Keratinocyte (primary cell): ENCODE measurements at places on chromosomes 16 and 17.
A peak's percentile ranks its signal among the peaks of the same experiment; 100 is the strongest.

DNA sequence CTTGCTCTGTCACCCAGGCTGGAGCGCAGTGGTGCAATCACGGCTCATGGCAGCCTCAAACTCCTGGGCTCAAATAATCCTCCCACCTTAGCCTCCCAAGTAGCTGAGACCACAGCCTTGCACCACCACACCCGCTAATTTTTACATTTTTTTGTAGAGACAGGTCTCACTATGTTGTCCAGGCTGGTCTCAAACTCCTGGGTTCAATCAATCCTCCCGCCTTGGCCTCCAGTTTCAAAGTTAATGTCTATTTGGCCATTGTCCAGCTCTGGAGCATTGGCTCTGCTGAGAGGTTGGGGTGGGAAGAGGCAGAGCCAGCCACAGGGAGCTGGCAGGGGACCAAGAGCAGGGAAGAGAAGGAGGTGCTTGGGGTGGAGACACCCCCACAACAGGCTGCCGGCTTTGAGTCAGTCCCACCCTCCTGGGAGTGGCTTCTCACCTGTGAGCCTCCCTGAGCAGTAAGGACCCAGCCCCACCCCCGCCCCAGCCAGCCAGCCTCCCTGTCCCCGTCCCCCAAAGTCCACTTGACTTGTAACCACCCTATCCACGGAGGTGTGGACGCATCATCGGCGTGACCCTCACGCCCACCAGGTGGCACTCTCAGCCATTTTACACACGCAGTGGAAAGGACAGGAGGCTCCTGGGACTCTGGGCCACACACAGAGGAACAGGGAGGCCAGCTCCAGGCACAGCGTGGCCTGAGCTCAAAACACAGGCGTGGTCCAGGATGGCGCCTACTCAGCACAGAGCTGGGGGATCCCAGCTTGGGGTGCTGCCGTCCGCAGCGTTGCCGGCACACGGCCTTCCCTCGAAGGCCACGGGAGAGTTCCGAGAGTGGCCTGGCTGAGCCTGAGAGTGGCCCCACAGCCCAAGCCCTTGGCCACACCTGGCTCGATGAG is 22.8 kb upstream of the PVALEF start:
- H3K27ac ChIP-seq, result no peak overlapping the region
- no peaks in the 10 kb centered on the region for H3K36me3 ChIP-seq
- H3K4me3 ChIP-seq, result no peak overlapping the region
- no peaks in the 10 kb centered on the region for H3K4me1 ChIP-seq
- peak; percentile 33 for DNase-seq

DNA sequence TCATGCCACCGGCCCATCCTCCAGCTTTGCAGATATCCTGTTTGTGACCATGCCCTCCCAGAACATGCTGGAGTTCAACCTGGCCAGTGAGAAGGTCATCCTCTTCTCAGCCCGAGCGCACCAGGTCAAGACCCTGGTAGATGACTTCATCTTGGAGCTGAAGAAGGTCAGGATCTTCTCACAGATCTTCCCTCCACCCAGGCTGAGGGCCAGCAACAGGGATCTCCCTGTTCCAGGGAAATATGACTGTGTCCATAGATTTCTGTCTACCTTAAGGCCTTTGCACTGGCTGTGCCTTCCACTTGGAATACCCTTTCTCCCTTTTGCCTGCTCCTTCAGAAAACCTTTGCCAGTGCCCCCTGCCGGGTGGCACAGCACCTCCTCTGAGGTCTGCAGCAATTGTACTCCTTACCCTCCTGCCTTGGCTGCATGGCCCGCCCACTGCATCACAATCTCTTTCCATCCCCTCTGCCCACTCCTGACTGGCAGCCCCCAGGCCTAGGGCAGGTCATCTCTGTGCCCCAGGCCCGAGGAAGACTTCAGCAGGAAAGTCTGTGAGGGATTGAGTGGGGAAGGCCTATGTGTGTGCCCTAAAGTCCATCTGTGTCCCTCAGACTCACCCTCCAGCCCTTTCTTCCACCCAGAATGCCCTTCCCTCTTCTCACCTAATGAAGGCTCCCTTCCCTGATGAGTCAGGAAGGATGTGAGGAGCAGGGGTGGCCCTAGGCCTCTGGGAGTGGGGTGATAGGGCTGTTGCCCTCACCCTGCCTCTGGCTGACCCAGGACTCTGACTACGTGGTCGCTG is 27.3 kb upstream of the ALKBH5 start:
- H3K4me3 ChIP-seq, result no peak overlapping the region
- H3K27me3 ChIP-seq, result no peaks in the 10 kb centered on the region
- H3K36me3 ChIP-seq, result no peaks in the 10 kb centered on the region
- no peak overlapping the region for H3K27ac ChIP-seq
- no peak for DNase-seq
- H3K4me1 ChIP-seq, result peaks cover 9% of the 10 kb centered on the region

GRCh38 chr17:44400226-44400847 is 10.9 kb upstream of the ITGA2B start:
- H3K27me3 ChIP-seq, result no peaks in the 10 kb centered on the region
- no peak overlapping the region for H3K27ac ChIP-seq
- no peak overlapping the region for H3K4me3 ChIP-seq

GRCh38 chr16:17173281-17173680 is 297.5 kb downstream of the XYLT1 start:
- no peaks in the 10 kb centered on the region for H3K27me3 ChIP-seq
- no peak overlapping the region for H3K27ac ChIP-seq
- H3K4me1 ChIP-seq, result peaks cover 27% of the 10 kb centered on the region
- no peak for DNase-seq

- H3K27me3 ChIP-seq, result no peaks in the 10 kb centered on the region
- H3K36me3 ChIP-seq, result no peaks in the 10 kb centered on the region
- peak overlapping the region; percentile 69 for H3K27ac ChIP-seq
- H3K4me3 ChIP-seq, result no peak overlapping the region
- no peak for DNase-seq
Observed at GRCh38 chr16:57000271-57001025, 11.1 kb downstream of the NLRC5 start.

GRCh38 chr17:18379246-18380146 is 1.9 kb downstream of the EVPLL start:
- H3K4me1 ChIP-seq, result peaks cover 19% of the 10 kb centered on the region
- DNase-seq, result no peak
- H3K27me3 ChIP-seq, result peaks cover 24% of the 10 kb centered on the region
- no peaks in the 10 kb centered on the region for H3K36me3 ChIP-seq
- H3K4me3 ChIP-seq, result no peak overlapping the region

DNA sequence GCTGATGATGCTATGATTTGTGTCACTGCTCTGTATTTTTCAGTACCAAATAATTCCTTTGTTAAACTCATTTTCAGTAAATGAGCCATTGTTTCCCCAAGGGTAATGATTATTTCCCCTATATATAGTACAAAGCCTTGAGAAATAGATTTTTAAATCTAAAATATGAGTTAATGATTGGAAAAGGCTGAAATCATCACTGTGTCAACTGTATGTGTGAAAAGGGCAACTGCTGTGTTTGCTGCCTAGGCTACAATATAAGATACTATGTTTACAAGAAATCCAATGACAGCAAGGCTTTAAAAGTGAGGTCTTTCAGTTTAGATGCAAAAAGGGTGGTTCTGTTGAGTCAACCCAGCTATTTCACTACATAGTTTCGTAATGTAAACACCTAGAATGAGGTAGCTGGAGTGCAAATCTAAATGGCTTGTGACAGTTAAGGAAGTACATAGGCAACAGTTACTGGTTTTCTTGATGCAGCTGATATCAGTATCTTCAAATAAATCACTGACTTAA is 15.3 kb downstream of the NLK start:
- H3K4me1 ChIP-seq, result no peaks in the 10 kb centered on the region
- H3K4me3 ChIP-seq, result no peak overlapping the region
- H3K27me3 ChIP-seq, result no peaks in the 10 kb centered on the region
- H3K27ac ChIP-seq, result no peak overlapping the region
- DNase-seq, result no peak

DNA sequence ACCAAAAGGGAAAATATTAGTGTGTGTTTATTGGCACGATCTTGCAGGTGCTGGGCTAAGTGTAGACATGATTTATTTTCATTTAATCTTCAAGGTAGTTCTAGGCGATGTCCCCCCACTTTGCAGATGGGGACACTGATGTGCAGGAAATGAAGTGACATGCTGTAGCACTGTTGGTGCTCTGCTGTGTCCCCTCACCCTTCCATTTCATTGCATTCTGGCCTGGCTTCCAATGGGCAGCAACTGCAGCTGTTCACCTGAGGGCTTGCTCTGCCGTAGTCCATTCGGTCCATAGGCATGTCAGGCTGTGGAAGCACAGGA is 123.9 kb downstream of the PRKCB start:
- no peaks in the 10 kb centered on the region for H3K36me3 ChIP-seq
- H3K27me3 ChIP-seq, result no peaks in the 10 kb centered on the region
- H3K4me3 ChIP-seq, result no peak overlapping the region
- H3K4me1 ChIP-seq, result no peaks in the 10 kb centered on the region

- H3K36me3 ChIP-seq, result no peaks in the 10 kb centered on the region
- no peaks in the 10 kb centered on the region for H3K27me3 ChIP-seq
- no peak overlapping the region for H3K27ac ChIP-seq
- no peak overlapping the region for H3K4me3 ChIP-seq
- DNase-seq, result no peak
- no peaks in the 10 kb centered on the region for H3K4me1 ChIP-seq
Observed at GRCh38 chr17:42639525-42640113, 19.5 kb upstream of the TUBG2 start.

GRCh38 chr16:81737885-81738536 is 41.1 kb upstream of the PLCG2 start:
- no peak overlapping the region for H3K4me3 ChIP-seq
- no peak overlapping the region for H3K27ac ChIP-seq
- no peaks in the 10 kb centered on the region for H3K27me3 ChIP-seq
- peak; percentile 68 for DNase-seq
- no peaks in the 10 kb centered on the region for H3K36me3 ChIP-seq

DNA sequence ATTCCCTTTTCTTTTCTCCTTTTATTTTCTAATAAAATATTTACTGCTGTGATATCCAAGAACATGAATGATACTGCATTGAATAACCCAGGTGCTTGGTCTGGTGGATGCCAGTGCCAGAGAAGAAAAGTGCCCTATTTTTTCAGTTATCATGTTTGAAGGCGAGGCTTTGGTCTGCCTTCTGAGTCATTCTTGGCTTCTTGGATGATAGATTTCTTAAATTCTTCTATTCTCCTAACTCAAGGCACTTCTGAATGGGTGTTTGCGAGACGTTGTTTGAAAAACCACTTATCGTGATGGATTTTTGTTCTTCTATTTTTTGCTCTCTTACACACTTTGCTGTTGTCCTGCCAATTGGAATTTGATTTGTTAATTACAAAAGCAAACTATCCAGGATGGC is 66.7 kb downstream of the FTO start:
- H3K27ac ChIP-seq, result no peak overlapping the region
- no peaks in the 10 kb centered on the region for H3K36me3 ChIP-seq
- DNase-seq, result no peak
- no peaks in the 10 kb centered on the region for H3K27me3 ChIP-seq
- no peak overlapping the region for H3K4me3 ChIP-seq
- H3K4me1 ChIP-seq, result peaks cover 45% of the 10 kb centered on the region
